Occipital lobe (tissue), 3 donors: ENCODE measurements at places on chromosomes 13 and 19.
A peak's percentile ranks its signal among the peaks of the same experiment; 100 is the strongest.

- DNase-seq: no peak
Measured at GRCh38 chr19:55669418-55670279, 5.4 kb upstream of the EPN1 start.

DNA sequence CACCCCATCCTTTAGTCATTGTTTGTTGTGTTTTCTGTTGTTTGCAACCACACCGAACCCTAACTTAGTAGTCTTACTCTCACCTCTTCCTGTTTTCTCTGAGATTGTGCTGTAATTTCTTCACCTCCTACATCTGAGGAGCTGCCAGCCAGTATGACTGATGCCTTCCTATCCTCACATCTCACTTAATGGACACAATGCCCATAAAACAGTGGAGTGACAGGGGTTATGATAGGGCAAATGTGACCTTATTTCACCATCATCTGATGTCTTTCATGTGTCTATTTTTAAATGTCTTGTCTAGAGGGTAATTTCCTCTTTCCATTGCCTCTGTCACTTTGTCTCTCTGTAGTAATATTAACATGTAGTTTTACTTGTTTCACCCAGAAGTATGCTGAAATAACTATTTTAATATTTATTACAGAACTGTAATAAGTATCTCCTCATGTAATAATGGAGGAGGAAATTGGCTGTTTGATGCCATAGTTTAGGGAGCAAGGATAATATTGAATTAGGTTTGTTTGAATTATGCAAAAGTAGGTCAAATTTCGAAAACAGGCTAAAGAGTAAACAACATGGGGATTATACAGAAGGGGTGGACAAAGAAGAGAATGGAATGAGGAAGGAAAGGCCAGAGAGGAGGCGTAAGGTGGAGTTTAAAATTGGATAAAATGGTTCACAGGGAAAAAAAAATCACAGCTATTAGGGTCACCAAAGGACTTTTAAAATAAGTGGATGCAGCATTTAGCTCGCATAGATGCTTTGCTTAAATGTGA, 103.5 kb upstream of the SPRY2 start:
- DNase-seq: no peak

DNA sequence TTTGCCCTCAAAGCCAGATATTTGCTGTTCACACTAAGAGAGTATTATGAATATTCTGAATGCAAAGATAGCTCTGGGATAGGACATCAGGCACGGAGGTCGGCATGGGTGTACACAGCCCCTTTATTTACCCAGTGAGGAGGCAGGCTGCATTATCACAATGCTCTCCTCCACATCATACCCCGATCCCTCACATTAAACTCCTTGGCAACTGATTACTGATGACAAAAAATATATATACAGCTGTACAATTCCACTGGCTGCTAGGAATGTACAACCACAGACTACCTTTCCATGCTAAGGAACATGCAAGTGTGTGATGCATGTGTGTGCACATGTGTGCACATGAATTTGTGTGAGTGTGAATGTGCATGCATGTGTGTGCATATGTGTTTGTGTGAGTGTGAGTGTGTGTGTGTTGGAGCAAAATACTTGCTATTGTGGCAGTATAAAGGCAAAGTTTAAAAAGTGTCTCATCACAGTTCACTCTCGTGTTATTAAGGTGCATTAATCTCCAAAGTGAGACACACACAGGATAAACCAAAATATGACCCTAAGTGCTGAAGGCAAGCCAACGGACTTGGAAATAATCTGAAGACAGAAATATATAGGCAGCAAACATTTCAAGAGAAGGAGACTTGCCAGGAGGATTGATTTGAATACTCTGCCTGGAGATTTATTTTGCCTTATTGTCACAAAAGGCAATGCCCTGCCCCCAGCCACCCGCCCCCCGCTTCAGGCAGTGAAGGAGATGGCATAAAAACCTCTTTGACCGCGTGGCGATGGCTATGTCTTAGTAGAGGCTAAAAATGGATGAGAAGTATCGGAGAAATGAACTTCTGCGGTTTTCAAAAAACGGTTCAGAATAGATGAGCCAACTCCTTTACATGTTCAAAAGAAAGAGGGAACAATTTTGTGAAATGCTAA, 274.8 kb downstream of the TSHZ3 start:
- DNase-seq: no peak

GRCh38 chr13:89097994-89098393, 1426.8 kb downstream of the SLITRK5 start:
- no peak for DNase-seq

- no peak for DNase-seq
Measured at GRCh38 chr19:32800754-32801153, 68.8 kb downstream of the SLC7A9 start.

- peak; percentile 37 for DNase-seq
Measured at GRCh38 chr19:35120492-35120891, 4.9 kb downstream of the FXYD3 start.

GRCh38 chr19:50982186-50982585, 1.5 kb downstream of the KLK7 start:
- DNase-seq: no peak

DNA sequence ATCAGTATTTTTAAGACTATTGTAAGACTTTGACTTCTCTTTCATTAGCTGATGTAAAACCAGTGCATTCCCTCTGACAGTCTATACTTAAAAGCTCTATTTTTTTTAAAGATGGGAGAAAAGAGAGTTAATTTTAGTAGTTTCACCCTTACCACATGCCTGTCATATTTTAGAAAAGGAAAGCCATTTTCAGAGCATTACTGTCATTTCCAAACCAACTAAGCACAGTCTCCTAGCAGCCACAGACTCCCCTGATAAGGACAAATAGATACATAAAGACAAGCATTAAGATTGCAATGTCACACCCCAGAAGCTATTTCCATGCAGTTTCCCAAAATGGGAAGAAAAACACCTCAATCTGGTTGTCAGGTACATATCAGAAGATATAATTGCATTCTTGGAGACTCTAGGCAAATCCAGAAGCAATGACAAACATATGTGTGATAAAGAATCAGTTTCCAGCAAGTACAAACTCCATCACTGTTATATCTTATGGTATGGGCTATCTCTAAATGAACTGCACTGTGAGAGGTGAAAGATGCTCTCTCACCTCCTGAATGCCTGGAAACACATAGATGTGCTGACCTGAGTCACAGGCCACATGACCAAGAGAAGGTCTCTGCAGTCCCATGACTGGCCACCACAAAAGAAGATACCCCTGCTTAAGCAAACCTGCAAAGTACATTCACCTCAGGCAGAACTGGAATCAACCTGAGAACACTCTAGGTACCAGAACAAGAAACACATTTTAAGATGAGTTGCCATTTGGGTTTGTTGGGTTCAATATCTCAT, 303.3 kb downstream of the POU4F1 start:
- no peak for DNase-seq

DNA sequence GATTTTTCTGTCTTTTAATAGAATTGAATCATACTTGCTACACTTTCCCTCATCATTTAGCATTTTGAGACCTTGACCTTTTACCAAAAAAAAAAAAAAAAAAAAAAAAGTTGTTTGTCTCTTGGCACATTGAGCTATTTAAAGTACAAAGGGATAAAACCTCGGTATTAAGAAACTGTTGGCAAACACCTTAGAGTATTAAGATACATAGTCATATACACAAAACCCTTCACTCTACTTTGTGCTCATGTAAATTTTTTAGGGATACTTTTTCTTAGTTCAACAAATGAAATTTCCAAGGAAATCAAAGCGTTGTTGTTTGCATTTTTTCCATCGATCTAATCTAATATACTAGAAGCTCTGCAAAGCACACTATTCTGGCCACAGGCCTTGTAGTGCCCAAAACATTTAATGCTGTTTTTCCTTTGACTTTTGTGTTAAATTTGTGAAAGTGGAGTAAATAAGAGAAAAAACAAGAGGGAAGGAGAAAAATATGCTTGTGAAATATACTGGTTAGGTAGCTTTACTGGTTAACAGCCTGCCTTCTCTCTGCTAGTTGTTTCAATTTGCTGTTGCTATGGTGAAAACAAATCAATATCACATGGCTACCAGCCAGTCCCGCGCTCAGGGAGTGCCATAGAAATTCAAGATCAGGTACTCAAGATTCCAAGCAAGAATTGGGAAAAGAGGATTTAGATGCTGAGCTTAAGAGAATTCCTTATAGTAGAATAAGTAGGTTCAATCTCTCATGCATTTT, 2.6 kb downstream of the MBNL2 start:
- no peak for DNase-seq

- no peak for DNase-seq
Measured at GRCh38 chr19:13169769-13170168, 19.6 kb downstream of the IER2 start.

DNA sequence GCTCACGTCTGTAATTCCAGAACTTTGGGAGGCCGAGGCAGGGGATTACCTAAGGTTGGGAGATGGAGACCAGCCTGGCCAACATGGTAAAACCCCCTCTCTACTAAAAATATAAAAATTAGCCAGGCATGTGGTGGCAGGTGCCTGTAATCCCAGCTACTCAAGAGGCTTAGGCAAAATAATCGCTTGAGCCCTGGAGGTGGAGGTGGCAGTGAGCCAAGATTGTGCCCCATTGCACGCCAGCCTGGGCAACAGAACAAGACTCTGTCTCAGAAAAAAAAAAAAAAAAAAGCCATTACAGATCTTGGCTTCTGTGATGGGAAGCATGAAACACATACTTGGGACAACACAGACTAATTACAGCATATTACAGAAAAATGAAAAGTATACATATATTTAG, 1404.5 kb upstream of the SPRY2 start:
- no peak for DNase-seq

DNA sequence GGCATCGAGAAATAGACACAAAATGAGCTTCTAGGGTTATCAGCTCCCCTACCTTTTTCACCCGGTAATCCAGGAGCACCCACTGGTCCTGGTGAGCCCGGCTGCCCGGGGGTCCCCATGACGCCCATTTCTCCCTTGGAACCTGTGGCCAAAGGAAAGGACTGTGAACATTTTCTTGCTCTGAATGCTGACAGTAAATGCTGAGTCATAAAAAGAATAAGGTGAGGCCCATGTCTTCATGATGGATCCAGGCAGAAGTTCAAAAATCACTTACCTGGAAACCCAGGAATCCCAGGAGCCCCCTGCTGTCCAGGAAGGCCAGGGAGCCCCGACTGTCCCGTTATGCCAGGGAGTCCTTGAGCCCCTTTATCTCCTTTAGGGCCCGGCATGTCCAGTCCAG, 129.2 kb downstream of the COL4A1 start:
- no peak for DNase-seq

GRCh38 chr13:90675129-90675528, 672.4 kb upstream of the MIR17HG start:
- no peak for DNase-seq

DNA sequence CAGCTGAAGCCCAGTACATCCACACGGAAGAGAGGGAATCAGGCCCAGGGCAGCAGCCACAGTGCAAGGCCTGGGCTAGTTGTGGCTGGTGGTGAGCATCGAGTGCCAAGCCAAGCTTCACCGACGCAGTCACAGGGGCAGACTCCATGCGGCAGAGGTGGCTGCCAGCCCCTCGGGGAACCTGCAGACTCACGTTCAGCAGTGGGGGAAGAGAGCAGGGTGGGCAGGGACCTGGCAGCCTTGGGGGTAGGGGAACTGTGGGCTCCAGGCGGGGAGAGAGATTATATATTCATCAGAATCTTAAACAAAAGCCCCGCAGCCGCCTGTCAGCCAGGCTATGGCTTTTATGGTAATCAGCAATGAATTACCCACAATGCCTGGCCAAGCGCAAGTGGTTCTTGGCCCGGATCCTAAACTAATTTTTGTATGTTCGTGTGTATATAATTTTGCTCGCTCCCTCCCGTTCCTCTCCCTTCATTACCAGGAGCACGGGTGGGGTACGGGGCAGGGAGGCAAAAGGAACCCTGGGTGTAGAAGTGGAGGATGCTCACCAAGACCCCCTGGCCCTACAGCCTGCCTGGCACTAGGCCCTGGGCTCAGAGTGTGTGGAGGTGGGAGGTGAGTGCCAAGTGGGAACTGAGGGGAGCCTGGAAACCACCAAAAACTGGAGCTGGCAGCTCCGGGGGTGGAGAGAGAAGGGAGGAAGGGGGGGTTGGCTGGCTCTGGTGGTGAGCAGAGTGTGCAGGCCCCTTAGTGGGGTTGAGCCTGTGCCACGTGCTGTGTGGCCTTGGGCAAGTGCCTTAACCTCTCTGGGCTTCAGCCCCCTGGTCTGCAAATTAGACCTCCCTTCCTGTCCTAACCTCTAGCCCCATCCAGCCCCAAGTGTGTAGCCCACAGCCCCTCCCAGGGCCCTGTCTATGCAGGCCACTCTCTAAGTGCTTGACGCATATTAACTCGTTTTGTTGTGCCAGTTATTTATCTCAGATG, 31.9 kb downstream of the PTPRS start:
- peak; percentile 79 for DNase-seq

DNA sequence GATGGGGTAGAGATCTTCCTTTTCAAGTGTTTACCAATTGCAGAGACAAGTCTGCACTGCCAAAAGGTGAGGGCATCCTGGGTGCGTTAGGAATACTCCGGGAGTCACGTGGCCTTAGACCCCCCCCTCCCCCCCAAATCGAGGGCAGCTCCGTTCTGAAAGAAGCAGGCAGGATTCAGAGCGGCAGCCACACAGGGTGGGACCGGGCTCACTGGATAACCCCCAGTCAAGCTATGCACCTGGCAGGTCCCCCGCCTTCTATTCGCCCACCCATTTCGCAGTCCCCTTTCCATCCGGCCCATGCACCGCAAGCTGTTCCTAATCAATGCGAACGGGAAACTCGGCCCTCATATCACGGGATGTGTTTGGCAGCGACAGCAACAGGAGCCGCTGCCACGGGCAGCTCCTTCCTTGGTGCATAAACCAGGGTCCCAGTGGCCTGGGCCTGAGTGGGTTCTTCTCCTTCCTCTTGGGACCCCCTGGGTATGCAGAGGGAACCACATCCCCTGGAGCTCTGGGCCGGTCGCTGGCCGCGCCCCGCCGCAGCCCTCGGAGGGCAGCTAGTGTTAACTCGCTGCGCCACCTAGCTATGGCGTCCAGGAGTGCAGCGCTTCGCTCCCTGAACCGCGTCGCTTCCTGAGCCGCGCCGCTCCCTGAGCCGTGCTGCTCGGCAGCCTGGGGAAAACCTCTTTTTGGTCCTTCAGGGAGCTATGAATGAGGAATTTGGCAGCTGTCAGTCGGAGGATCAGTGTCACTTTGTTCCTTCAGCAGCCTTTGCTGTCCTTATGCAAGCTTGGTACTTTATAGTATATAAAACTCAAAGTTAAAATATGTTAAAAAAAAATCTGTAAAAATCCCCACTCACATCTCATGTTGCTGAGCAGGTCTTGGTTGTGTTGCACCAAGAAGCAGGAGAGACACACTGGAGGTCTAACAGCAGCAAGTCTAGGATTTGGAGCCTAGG, 41.4 kb downstream of the LYL1 start:
- peak; percentile 77 for DNase-seq

- no peak for DNase-seq
Measured at GRCh38 chr13:99587893-99588606, 86.8 kb downstream of the TM9SF2 start.
